Globus pallidus (tissue), 1 donor: ENCODE measurements at places on chromosomes 7 and 10.

DNA sequence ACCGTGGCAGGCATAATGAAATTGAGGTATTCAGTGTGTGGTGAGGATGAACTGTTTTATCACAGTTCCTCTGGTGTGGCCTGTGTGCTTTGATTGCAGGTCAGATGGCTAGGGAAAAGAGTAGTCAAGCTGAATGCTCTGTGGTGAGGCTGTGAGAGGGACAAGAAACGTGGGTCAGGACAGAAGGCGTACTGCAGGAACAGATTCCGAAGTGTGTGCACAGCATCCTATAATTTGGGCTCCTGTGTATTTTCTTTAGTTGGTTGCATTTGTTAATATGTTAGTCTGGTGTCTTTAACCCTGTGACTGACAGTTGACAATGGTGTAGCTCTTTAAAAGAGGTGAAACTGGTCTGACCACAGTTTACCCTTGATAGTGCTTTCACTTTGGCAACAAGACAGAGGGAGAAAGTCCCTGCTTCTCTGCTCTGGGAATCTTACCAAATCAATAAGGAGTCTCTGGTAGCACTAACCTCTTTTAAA lies 76.5 kb downstream of the AUTS2 start:
- DNase-seq = no peak

DNA sequence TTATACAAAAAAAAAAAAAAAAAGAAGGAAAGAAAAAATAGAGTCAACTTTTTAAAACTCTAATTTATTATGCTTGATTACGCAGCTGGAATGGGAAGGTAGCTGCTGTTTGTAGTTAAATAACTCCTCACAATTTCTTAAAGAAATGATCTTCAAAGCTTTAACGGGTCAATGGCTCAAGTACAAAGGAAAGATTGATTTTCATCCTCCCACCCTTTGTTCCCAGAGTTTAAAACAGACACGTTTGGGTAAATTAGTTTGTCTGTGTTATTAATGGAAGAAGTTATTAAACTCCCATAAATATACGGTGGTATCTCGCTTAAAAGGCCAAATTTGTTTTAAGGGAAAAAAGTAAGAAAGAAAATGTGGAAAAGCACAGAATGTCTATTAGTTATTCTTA lies 179.3 kb downstream of the EMX2 start:
- DNase-seq = no peak

DNA sequence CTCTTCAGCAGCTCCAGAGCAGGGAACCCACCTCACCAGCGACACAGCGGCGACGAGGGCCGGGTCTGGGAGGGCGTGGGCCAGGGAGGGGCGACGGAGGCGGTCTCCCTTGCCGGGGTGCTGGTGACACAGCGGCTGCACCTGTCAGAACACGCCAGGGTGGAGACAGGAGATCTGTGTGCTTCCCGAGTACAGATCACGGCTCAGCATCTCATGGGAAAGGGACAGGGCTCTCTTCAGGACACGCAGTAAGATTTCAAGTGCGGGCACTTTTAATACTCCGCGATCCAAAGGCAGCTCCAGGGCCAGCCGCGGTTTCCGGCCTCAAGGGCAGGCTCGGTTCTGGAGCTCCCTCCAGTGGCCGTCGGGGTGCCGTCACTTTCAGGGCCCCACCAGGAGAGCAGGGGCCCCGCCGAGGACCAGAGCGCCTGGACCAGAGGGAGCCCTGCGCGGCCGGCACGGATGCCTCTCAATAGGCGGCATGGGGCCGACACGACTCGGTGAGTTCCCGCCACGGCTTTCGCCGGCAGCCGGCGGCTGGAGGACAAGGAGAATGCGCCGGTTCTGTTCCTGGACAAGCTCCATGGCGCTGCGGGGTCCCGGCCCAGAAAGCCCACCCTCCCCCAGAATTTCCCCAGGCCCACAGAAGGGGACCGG lies 21.4 kb downstream of the GPR146 start:
- DNase-seq = peak; percentile 74

GRCh38 chr10:33725430-33725829 lies 391.0 kb upstream of the NRP1 start:
- DNase-seq = no peak

- no peak for DNase-seq
Measured at GRCh38 chr7:25117226-25118047, 7.6 kb downstream of the CYCS start.

- DNase-seq = no peak
Measured at GRCh38 chr10:128416231-128416630, 290.0 kb upstream of the MKI67 start.

DNA sequence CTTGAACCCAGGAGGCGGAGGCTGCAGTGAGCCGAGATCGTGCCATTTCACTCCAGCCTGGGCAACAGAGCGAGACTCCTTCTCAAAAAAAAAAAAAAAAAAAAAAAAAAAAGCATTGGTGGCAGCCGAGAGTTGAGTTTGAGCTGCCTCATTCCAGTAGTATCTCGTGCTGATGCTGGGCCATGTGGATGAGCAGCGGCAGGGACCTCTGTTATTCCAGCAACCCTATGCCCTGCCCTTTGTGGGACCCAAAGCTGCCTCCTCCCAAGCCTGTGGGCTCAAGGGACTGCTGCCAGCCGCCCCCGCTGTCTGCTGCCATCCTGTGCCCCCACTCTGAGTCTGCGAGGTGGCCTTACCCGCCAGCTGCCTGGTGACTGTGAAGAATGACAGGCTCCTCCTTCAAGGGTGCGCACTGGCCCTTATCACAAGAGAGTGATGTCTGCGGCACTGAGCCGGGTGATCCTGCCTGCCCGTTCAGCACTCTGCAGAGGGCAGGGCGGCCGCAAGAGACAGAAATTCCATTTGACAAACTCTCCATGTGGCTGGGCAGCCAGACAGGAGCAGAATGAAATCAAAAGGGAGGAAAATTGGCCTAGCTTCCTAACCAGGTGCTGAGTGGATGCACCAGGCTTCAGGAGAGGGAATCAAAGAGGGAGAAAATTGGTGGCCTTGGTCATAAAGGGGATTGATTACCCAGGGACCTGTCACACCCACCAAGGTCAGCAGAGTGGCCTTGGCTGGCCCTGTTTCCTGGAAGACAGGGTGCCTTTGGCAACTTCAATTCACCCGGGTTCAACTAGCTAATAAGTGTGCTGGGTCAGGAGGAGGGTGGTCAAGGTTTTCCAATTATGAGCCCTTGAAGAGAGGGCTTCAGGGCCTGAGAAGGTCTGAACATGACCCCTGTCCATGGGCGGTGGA lies 65.3 kb upstream of the ZMIZ1 start:
- DNase-seq = no peak

DNA sequence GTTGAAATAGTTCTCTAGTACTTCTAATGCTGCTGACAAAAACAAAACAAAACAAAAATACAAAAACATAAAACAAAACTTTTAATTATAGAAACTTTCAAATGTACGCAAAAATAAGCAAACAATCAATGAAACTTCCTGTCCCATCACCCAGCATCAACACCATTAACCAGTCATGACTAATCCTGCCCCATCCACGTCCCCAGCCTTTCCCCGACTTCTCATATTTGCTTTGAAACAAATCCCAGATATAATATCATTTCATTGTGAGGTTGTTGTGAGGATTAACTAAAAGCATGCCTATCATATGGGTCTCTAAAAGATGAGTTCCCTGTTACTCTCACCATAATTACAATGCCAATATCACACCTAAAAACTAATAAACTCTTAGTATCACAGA lies 55.7 kb downstream of the CSTF2T start:
- DNase-seq = no peak

DNA sequence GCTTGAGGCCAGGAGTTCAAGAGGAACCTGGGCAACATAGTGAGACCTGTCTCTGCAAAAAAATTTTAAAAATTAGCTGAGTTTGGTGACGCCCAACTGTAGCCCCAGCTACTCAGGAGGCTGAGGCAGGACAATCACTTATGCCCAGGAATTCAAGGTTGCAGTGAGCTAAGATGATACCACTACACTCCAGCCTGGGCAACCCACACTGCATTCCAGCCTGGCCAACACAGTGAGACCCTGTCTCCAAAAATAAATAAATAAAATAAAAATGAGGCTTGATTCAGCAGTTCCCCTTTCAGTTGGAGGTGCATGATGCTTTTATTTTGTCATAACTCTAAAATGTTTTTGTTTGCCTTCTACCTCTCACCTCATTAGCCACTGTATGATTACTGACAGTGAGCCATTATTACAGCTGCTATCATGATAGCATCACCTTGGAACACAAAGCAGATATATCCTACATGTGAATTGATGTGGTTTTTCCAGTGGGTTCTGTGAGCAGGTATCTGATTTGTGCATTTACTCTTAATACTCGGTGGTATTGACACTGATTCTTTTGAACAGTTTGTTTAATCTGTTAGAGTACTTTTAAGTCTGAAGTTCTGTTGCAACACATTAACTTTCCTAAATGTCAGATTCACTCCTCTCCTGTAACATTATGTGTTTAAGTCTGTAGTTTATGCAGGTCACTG lies 49.1 kb downstream of the ARID5B start:
- no peak for DNase-seq

- no peak for DNase-seq
Measured at GRCh38 chr10:84039957-84040356, 99.4 kb upstream of the GHITM start.

- DNase-seq = no peak
Measured at GRCh38 chr7:15609287-15609686, 47.5 kb upstream of the AGMO start.

DNA sequence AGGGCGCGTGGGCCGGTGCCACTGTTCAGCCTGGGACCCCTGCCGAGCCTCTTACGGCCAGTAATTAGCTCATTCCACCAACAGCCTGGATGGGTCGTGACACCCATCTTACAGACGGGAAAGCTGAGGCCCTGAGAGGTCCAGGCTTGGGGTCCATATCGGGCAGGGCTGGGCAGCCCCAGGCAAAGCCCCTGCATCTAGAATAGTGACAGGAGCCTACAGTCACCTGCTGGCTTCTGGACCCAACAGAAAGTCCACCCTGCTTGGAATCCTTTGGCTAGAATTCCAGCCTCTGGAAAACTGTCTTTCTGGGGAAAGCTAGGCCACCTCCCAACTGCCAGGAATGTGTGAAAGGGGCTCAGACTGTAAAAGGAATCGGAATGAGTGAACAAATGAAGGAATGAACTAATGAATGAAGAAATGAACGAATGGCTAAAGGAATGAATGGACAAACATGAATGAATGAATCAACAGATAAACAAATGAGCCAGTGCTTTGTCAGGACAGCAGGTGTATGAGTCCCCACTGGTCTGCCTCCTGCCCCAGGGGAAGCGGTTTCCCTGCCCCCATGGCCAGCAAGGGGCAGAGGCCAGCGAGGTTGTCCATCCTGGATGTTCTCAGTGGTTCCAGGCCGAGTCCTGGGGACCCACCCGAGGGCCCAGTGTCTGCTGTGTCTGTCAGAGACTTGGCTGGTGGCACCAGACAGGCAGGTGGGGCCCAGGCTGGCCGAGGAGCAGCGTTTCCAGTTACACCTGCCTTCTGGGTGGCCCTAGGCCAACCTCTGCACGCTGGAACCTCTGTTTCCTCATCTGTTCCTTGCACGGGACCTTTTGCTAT lies 24.1 kb upstream of the PDGFA start:
- DNase-seq = no peak

GRCh38 chr7:107427462-107427861 lies 42.4 kb upstream of the GPR22 start:
- DNase-seq = no peak

DNA sequence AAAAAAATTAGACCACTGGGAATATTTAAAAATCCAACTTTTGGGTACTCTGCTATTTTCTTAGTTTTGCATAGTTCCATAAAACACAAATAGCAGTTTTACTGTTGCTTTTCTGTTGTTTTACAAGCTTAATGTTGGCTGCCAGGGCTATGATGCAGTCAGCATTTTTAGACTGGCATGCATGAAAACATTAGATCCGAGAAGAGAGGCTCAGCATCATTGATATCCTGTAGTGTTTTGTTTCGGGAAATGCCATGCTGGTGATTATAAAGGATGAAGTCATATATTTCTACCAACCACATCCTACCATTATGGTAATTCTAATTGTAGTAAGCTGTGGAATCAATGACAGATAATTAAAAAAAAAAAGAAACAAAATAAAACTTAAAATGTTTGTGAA lies 104.6 kb downstream of the MBL2 start:
- no peak for DNase-seq

DNA sequence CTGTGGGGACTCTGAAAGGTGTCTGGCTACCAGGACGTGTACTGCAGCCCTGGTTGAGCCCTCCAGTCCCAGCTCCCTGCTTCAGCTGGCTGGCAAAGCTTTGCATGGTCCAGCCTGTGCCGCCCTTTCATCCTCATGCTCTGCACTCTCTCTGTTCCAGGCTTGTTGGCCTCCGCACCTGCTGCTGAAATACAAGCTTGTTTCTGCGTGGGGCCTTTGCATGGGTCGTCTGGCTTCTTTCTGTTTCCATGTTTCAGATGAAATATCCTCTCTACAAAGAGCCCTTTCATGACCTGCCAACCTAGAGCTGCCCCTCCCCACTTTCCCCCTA lies 45.9 kb downstream of the TSPAN15 start:
- DNase-seq = peak; percentile 77

GRCh38 chr7:19118636-19119371 lies 1.4 kb upstream of the TWIST1 start:
- DNase-seq = no peak

GRCh38 chr7:93147363-93147762 lies 822 bp downstream of the SAMD9L start:
- DNase-seq = peak; percentile 15
